ENCODE measurements at places on chromosomes 2 and 18.

GRCh38 chr18:54181856-54182602 lies 42.4 kb downstream of the MBD2 start:
- DNase-seq, result no peak

DNA sequence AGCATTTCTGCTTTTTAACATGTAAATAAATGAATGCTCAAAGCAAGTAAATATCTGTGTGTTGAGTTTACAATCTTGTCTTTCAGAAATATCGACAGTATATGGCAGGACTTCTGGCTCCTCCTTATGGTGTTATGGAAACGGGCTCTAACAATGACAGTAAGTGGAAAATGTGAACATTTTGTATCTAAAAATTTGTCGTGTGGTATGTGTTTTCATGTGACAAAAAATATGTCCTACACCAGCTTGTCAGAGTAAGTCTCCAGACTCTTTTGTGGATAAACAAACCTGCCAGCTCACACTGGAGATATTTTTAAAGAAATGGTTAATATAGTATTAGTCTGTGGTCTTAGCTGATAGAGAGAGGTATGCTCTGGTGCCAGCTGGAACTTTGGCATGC lies 157.9 kb upstream of the MAP3K20 start:
- no peak for DNase-seq

- DNase-seq, result no peak
These were observed 194.9 kb upstream of the BOD1L2 start for GRCh38 chr18:56952026-56952425.

DNA sequence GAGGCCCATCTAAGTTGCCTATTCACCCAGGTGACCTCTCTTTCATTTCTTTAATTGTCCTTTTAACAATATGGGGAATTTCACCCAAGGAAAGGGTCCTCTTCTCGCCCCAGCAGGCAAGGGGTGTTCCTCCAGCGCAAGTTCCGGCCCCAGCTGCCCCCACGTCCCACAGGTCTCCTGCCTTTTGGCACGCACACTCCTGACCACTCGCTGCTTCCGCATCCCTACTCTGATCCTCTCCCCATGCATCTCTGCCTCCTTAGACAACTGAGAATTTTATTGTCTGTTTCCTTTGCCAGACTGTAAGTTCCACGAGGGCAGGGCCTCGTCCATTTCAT lies 684 bp upstream of the ARPC2 start:
- DNase-seq, result no peak
